IMR-90 (cell line): ENCODE measurements at places on chromosomes 13 and 19. TPM values are rescaled to one million over a fixed set of nuclear protein-coding genes. Genes with fewer than 3 reads are reported as not detected.

SELENOV gene
- total RNA-seq = not detected in 2 replicates

DIAPH3 gene
- total RNA-seq = 9.3 and 16.1 TPM in 2 replicates

CEACAM16 gene
- total RNA-seq = not detected in 2 replicates

SHKBP1 gene
- 15.6 and 16.1 TPM in 2 replicates for total RNA-seq

SHISA7 gene
- total RNA-seq = not detected in 2 replicates

SWSAP1 gene
- 0.36 and 0.56 TPM in 2 replicates for total RNA-seq

TMC4 gene
- total RNA-seq = 0.28 and 0.72 TPM in 2 replicates

PRR20E gene
- not detected in 2 replicates for total RNA-seq

GIPC3 gene
- total RNA-seq = under 0.01 TPM in 2 replicates

WDR87 gene
- total RNA-seq = not detected in 2 replicates

RYR1 gene
- under 0.01 TPM in 1 of 2 replicates, not detected in the other for total RNA-seq

KLF5 gene
- total RNA-seq = 4.4 and 5.4 TPM in 2 replicates

NDUFA11 gene
- 297 and 375 TPM in 2 replicates for total RNA-seq
